SK-N-SH treated with all-trans-retinoic acid at 6 μM for 48 hours (cell line): ENCODE measurements at places on chromosomes 2 and 18.
A peak's percentile ranks its signal among the peaks of the same experiment; 100 is the strongest.

- peak; percentile 93 for ATAC-seq
Observed at GRCh38 chr2:217650716-217651360, 352.0 kb downstream of the TNS1 start.

GRCh38 chr2:12770300-12770968 lies 53.7 kb downstream of the TRIB2 start:
- ATAC-seq, result no peak

DNA sequence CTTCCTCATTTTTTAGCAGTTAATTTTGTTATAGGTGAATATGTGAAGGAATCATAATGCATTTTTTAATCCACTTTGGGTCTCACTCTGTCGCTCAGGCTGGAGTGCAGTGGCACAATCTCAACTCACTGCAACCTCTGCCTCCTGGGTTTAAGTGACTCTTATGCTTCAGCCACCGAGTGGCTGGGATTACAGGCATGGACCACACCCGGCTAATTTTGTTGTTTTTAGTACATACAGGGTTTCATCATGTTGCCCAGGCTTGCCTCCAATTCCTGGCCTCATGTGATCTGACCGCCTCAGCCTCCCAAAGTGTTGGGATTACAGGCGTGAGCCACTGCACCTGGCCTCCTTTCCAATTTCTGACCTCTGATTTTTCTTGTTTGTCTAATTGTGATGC lies 17.7 kb downstream of the SCYGR5 start:
- no peak for ATAC-seq

DNA sequence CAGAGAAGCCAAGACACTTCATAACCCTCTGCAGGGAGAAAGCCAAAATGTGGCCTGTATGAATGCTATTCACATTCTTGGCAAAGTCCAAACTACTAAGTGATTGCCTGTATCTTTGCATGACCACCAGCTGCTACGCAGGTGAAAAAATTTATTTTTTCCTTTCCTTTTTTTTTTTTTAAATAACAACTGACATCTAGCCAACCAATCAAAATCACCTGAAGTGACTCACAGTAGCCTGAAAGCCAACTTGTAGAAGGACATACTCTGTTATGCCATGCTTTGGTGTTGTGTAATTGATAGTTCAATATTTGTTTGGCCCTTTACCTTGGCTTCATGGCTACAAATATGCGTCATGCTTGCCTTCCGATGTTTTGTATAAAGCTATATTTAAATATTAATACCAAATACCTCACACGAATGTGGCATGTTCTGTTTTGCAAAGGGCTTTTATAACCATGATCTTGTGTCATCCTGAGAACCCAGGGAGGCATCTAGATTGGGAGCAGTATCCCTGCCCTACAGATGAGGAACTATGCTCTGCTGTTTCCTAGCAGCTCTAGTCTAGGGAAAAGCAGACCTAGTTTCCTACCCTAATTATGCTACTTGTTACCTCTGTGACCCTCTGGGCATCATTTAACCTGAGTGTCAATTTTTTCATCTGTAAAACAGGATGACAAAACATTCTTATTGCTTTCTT lies 102.1 kb downstream of the MYOM1 start:
- no peak for ATAC-seq

DNA sequence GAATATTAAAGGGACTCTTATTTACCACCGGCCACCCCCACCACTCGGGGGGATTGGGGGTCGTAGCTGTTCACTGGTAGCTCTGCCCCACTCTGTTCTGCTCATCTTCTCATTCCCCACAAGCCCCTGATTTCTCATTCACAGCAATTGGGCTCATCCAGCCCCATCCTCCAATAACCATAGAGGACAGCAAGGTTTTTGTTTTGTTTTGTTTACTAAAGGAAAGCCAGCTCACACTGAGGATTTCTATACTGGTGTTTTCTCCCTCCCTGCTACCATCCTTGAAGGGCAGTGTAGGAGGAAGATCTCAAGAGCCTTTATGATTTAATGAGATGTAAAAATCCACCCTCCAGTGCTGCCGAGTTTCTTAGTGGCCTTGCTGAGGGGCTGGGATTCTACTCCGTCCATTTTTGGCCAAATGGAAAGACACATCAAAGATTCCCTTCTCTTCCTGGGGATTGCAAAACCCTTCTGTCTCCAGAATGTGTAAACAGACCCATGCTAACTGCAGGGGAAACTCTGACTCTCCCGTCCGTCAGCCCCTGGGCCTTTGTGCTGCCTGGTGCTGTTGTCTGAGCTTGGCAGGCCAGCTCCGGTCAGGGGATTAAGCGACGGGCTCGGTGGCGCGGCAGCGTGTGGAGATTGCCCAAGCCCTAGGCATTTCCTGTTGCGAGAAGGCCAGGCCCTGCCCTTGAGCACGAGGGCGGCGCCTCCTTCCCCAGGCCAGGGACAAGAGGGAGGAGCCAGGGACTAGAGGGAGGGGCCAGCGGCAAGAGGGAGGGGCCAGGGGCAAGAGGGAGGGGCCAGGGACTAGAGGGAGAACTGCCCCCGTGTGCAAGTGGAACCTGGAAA lies 165.0 kb downstream of the ANTXR1 start:
- ATAC-seq, result peak; percentile 30

GRCh38 chr2:224393157-224393872 lies 8.6 kb downstream of the FAM124B start:
- ATAC-seq, result no peak

DNA sequence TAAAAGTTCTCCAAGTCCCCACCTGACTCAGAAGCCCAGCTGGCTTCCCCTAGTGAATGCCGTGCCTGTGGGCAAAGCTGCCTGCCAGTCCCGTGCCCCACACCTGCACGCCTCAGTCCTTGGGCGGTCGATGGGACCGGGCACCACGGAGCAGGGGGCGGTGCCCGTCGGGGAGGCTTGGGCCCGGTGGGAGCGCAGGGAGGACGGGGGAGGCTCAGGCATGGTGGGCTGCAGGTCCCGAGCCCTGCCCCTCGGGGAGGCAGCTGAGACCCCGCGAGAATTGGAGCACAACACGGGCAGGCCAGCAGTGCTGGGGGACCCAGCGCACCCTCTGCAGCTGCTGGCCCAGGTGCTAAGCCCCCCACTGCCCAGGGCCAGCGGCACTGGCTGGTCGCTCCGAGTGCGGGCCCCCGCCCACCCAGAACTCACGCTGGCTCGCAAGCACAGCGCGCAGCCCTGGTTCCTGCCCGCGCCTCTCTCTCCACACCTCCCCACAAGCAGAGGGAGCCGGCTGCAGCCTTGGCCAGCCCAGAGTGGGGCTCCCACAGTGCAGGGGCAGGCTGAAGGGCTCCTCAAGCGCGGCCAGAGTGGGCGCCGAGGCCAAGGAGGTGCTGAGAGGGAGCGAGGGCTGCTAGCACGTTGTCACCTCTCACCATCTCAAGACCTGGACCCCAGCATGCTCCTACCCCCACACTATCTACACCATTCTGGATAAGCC lies 215.5 kb downstream of the TNS1 start:
- ATAC-seq, result no peak

DNA sequence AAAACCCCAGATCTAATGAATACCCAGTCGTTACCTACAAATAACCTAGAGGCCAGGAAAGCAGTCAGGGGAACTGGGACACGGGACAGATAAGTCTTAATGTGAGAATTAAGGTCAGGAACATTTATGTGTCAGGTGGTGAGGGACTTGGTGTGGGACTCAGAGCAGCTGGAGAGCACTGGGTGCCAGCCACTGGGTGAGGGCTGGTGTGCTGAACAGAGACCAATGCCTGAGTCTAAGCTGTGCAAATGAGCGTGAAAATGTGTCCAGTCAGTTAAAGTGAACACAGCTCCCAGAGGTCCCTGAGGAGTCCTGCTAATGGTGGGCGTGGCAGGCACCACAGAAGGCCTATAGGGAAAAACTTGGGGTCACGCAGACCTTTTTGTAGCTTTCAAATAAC lies 225.9 kb downstream of the C1D start:
- ATAC-seq, result no peak

GRCh38 chr2:241811201-241811951 lies 2.4 kb downstream of the NEU4 start:
- ATAC-seq, result peak; percentile 6; the same call in 1 of the 3 replicates

DNA sequence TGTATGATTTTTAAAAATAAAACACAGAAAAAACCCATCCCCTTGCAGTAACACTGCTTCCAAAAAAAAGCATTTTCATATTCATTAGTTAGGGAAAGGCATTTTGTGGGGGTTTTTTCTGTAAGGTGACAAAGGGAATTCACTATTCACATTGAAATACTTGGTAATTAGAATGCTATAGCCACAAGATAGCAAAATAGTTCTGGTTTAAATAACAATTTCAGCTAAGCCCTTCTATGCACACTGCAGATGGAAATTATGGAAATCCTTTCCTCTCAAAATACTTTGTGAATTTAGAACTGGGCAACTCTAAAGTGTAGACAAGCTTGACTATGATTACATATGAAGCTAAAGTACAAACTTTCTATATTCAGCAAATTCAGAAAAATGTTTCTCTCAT lies 102.1 kb upstream of the CHRNA1 start:
- ATAC-seq, result no peak

- ATAC-seq, result no peak
Observed at GRCh38 chr18:11419338-11419737, 190.1 kb upstream of the SLC35G4 start.

DNA sequence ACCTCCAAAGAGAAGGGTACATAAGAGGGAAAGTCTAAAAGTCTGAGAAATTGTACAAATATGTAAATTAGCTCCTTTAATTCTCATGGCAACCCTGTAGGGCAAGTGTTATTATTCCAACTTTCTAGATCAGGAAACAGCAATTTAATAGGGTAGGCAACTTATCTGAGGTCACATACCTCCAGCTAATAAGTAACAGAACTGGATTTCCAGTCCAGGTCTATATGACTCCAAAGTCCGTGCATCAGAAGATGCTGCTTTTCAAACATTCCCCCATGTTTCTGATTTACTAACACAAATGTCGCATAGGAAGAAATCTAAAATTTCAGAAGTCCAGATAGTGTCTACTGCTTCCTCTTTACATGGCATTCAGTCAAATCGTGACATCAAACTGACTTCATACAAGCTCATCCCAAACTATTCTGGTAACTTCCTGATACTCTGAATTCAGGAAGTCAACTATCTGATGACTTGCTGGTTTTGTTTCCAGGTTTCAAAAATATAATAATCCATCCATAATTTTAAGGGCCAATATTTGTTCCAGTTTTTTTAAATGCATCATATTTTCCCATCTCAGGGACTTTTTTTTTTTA lies 419.3 kb upstream of the ACVR2A start:
- ATAC-seq, result no peak

- no peak for ATAC-seq
Observed at GRCh38 chr2:68662466-68662865, 19.1 kb downstream of the PROKR1 start.

DNA sequence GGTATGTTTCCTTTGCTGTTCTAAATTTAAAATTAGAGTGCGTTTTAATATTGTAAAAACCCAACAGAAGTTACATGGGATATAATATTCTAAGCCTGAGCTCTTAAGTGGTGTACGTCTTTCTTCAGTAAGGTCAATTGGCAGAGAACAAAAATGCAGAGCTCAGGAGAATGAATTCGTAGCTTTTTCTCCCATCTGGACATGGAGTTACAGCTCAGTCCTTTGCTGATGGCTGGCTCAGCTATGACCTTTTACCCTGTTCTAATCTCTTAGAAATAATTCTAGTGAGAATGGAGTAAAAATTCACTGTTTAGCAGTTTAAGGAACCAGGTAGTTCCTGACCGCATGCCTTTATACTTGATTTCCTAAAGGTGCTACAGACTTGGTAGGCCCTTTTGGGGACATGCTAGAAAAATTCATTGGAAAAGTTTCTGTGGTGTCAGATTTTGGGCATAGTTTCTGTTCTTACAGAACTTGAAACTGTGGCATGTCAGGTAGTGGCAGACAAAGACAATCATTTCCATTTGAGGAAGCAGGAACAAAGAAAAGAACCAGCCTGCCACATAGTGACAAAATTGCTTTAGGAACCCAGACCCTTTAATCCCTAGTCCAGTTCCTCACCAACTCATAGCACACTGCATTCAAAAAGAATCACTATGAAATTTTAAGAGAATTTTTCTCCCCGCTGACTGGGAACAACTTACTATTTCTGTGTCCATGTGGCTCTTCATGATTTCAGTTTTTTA lies 566.8 kb upstream of the ZNF804A start:
- no peak for ATAC-seq

DNA sequence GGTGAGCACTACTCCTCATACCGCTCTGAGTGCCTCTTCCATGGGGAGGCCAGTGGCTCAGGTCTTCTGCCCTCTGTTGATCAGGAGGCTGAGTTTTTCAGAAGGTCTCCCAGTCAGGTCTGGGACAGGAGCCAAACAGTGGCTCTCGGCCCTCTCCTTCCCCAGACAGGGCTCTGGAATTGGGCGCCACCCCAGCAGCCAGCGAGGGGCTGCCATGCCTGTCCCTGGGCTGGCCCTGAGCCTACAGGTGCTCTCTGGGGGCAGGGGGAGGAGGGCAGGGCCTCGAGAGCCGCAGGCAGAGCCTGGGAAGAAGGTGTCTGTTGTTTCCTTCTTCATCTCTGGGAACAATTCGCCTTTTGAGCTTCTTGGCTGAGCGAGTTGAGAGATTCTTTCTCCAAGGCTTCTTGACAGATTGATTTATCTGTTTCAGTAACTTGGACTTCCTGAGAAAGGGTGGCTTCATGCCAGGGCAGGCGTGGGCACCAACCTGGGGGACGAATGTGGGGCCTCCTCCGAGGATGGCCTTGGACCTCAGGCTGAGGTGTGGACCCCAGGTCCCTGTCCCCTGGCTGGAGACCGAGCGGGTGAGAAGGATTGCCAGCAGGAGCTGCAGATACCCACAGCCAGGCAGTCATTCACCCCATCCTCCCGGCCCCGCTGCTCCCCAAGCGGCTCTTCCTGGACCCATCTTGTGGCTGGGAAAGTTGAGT lies 64.7 kb upstream of the GLI2 start:
- no peak for ATAC-seq

- ATAC-seq, result no peak
Observed at GRCh38 chr2:235936493-235936892, 231.7 kb downstream of the GBX2 start.

GRCh38 chr2:113734185-113734584 lies 22.3 kb downstream of the SLC35F5 start:
- ATAC-seq, result no peak

- ATAC-seq, result no peak
Observed at GRCh38 chr2:170481201-170481600, 233.9 kb upstream of the SP5 start.

GRCh38 chr2:218569661-218570500 lies 1.2 kb downstream of the CNOT9 start:
- peak; percentile 25 for ATAC-seq

DNA sequence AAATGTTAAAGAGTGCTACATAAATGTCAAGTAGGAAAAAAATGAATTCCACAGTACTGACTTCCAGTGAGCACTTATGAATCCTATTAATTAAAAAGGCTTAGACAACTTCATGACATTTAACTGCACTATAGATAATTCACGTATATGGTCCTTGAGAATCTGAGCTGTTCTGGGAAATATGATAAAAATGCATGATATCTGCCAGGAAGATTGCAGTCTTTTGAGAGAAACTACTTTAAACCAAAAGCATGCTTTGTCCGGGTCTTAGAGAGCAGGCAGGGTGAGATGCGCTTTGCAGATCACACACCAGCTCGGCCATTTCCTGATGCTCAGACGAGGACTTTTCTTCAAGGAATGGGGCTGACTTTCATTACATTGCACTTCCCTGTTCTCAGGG lies 42.6 kb downstream of the CMPK2 start:
- peak; percentile 80 for ATAC-seq
